ENCODE measurements at places on chromosomes 4 and X. TPM values are rescaled to one million over a fixed set of nuclear protein-coding genes. Genes with fewer than 3 reads are reported as not detected.

GRCh38 chr4:157075401-157075800, 549 bp upstream of the GLRB start:
- DNase-seq = peak; percentile 1

GRCh38 chrX:74578137-74578536, 36.3 kb downstream of the RLIM start:
- no peak for DNase-seq

- no peak for DNase-seq
Measured at GRCh38 chr4:81786063-81786763, 314.5 kb upstream of the RASGEF1B start.

DNA sequence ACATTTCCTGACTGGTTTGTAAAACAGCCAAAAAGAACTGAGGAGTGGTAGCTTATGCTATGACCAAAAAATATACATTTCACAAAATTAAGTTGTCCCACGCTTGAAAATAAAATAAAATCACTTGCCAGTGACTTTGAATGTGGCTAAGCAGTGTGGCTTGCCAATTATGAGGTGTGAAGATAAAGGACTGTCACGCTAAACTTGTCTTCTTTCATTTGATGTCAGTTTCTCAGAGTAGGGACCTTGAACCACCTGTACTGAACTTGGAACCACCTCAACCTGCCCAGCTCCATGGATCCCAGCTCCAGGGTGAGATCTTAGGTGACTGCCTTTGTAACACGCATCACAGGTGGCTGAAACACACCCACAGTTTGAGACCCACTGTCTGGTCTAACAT, 113.7 kb upstream of the TBL1X start:
- no peak for DNase-seq

GRCh38 chr4:187070158-187070557, 346.5 kb upstream of the FAT1 start:
- peak; percentile 25 for DNase-seq

DNA sequence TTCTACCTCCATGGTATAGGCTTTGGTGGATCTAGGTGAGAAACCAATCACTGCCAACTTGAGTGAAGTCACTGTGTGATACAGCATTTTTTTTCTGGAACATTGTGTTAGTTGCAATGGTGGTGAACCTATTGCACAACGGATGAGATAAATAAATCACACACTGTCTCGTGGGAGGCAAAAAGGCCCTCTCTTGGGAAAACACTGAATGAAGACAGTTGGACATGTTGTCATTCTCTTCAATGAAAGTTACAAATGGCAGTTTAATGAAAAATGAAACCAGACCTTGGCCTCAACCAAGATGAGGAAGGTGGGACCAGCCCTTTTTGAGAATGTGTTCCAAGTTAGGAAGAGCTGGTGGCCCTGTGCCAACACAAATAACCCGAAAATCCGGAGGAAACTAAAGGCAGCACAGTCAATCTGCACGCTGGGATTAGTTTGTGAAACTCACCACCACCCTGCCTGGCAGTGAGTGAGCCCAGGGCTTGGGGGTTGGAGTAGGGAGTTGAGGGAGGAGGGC, 5.4 kb upstream of the ADGRG2 start:
- DNase-seq = peak; percentile 9

GRCh38 chr4:8762951-8763735, 108.5 kb downstream of the HMX1 start:
- no peak for DNase-seq

The TMEM150C gene
- 0.59 TPM for total RNA-seq

DNA sequence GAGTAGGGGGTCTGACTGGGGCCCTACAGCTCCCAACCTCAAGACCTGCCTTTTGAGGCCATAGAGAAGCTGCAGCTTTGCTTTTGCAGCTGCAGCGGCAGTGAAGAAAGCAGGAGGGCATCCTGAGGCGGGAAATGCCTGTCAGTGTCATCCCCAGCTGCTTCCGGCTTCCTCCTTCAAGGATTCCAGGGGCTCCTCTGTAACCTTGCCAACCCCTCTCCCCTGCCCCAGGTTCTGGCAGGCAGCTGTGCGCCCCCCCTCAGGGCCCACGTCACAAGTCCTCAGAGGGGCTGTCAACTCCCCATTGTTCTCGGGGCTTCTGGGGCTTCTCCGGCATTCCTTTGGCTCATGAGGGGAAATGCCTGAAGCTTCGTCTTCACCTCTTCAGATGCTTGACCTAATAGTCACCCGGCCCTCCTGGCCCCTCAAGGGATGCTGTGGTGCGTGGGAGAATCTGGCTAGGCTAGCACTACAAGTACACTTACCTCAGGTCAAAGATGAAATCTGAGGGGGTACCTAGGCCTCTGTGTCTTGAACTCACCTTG, 31.9 kb downstream of the APLN start:
- DNase-seq = peak; percentile 61

DNA sequence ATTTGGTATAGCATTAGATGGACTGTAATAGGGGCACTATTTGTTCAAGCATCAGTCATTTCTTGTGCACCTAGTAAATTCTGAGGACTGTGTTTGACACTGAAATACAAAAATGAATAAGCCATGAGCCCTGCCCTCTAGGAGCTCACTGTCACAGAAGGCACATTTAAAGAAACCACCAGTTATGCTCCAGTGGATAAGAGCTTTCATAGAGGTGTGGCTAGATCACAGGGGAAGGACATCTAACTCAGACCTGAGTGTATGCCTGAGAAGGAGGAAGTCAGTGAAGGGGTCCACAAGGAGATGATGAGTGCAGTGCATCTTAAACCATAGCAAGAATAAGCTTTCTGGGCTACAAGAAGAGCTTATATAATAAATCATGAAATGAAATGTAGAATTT, 40.1 kb downstream of the BTC start:
- no peak for DNase-seq

DNA sequence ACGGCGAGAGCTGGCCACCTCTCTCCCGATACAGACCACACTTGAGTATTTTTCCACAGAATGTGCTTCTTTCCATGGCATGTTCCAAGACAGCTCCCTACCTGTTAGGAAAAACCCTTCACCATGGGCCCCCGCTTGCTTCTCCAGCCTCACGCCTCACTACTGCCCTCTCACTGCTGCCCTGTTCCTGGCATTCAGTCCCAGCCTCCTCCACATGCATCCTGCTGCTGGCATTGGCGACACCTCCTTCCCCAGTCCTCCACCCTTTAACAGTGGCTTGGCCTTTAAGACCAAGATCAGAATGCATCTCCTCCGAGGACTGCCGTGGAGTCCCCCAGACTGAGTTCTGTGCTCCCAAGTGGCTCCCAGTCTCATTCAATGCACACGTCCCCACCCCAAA, 10.7 kb downstream of the PNMA6F start:
- DNase-seq = no peak

DNA sequence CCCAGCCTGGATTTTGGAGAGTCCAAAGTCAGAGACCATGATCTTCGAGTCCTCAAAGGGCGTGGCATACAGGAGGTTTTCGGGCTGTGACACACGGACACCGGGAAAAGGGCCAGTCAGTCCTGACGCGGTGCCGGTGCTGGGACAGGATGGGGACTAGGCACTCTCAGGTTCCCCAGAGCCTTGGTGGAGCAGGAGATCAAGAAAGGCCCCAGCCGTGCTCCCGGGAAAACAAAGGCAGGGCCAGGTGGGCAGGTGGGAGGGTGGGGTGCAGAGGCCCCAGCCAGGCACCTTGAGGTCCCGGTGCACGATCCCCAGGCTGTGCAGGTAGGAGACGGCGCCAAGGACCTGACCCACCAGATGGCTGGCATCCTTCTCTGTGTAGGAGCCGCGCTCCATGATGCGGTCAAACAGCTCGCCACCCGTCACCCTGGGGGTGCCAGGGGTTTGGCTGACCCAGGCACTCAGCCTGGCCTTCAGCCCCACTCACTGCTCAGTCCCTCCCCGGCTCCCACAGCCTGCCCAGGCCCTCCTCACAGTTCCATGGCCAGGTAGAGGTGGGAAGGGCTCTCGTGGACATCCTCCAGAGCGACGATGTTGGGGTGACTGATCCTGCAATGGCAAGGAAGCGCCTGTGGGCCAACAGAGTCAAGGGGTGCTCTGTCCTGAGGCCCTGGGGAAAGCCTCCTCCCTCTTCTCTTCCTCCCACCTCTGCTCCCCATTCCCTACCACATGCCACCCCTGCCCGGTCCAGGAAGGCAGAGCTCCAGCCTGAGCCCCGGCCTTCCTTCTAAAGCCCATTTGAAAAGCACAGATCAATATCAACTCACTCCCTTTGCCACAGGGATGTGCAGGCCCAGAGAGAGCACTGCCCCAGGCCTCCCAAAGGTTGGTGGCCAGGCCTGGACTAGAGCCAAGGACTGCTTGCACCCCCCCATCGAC, 1.8 kb downstream of the PNCK start:
- no peak for DNase-seq

The CLGN gene
- under 0.01 TPM for total RNA-seq

GRCh38 chr4:101961144-101961543, 170.6 kb downstream of the BANK1 start:
- no peak for DNase-seq

- DNase-seq = no peak
Measured at GRCh38 chrX:111585337-111585736, 73.9 kb downstream of the SERTM2 start.

DNA sequence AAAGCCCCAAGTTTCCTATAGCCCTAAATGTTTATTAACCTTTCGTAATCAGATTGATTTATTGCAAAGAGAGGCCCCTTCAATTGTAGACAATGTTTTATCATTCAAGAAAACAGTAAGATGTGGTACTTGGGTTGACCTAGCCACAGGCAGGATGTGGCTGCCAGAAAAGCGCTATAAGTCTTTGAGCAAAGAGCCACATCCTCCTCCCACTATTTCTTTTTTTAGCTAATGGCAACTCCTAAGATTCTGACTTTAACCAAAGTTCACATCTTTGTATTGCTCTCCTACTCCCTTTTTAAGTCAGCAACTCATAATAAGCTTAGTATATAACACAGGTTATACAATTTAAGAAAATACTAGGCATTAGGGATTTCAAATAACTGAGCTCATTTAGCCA, 70.7 kb upstream of the PPP3CA start:
- DNase-seq = no peak

DNA sequence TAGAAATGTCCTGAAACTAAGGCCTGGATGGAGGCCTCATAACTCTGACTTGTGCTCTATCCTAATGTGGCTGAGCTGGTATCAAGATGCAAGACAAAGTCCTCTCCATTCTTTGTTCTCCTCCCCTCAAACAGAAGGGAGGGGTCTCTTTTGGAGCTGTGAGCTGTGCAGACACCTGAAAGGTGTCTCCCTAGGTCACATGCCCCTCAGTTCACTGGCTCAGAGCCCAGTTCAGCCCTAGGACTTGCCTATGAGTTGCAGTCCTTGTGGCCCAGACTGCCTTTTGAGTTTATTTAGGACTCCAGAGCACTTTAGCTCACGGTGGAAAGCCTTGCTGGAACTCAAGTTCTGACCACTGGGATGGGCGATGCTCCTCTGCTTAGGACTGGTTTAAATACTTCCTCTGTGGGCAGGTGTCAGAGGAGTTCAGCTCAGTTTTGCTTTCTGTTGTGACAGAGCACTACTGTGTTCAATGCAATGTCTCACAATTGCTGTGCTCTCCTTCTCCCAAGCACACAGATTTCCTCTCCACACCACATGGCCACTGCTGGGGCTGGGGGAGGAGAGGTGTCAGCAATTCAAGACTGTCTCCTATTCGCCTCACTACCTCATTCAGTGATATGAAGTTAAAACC, 84.8 kb upstream of the ZNF827 start:
- no peak for DNase-seq

The TEX11 gene
- not detected for total RNA-seq

DNA sequence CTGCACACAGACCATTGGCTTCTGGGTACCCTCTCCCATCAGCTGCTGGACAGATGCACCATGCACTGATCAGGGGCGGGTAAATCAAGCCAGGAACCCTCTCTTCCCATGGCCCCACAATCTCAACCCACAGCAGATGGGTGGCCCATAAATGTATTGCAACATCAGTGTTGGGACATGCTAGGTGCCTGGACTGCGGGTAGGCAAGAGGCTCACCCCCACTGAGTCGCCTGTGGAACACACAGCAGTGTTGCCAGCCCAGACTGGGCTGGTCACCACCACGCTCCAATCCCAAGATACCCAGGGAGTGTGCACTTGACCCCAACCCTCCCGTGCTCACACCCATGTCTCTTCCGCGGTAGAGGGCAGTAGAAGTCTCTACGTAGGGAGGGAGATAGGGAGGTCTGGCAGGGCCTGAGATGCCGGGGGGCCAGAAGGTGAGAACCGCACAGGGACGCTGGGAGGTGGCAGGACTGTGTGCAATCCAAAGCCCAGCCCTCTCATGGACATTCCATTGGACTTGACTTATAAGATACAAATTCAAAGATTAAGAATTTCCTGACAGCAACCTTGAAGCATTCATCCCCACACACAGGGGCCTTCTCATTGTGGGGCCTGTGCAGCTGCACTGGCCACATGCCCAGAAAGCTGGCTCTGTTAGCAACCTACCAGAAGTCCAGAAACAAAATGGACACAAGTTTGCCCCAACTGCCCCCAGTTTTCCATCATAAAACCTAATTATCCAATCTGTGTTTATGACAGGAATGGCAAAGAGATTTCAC, 183.7 kb downstream of the NSUN7 start:
- no peak for DNase-seq

DNA sequence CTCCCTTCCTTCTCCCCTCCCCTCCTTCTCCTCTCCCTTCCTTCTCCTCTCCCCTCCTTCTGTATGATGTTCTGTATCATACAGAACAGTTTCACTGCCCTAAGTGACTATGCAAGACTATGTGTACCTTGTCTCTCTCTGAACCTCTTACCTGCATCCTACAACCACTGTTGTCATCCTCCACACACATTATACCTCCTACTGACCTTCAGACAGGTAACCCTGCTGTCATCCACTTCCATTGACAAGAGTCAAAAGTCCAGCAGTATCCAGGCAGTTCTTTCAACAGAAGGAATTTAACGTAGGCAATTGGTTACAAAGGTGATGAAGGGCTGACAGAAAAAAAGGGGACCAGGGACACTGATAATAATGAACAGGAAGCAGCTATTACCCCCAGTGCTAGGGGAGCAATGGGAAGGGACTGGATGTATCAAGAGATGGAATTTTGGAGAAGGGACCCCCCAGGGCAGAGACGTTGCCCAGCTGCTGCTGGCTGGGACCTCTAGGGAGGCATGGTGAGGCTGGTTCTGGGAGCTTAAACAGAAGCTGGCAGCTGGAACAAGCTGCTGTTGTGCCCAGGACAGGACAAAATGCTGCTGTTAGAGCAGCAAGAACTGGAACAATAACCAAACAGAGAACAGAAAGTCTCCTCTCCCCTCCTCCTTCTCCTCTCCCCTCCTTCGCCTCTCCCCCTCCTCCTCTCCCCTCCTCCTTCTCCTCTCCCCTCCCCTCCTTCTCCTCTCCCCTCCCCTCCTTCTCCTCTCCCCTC, 84.7 kb downstream of the DCTD start:
- no peak for DNase-seq

- DNase-seq = no peak
Measured at GRCh38 chrX:96425200-96425599, 259.4 kb upstream of the DIAPH2 start.

- no peak for DNase-seq
Measured at GRCh38 chrX:9494771-9495170, 29.9 kb downstream of the TBL1X start.

The MMAA gene
- 8.4 TPM for total RNA-seq

- peak; percentile 78 for DNase-seq
Measured at GRCh38 chr4:14169460-14169859, 541.9 kb upstream of the BOD1L1 start.

The SMR3B gene
- not detected for total RNA-seq

Data from mammary epithelial cell (primary cell).